Thoracic aorta (tissue), 2 donors: ENCODE measurements at places on chromosomes 11 and 22.

DNA sequence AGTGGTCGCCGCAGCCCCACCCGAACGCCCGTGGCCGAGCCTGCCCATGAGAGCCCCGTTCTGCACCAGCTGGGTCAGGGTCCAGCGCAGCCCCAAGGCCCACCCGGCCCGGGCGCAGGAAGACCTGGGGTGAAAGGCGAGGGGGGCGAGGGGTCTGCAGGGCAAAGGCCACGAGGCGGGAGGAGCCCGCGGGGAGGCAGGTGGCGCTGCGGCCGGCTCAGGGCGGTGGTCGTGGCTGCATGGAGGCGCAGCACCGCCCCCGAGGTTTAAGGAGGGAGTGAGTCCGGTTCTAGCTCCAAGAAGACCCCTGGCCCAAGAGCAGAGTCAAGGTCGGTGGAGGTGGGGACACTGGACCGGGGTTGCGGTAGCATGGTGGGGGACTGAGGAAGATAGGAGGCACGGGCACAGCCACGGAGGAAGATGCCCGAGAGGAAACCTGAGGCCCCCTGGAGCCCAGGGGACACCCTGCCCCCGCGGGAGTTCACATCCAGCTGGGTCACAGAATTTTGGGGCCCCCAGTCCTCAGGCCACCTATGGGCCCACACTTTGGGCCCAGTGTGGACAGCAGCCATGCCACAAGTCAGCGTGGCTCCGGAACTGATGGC, 514 bp upstream of the HDAC10 start:
- DNase-seq, result no peak

- no peak for DNase-seq
Observed at GRCh38 chr22:50011447-50012210, 936 bp downstream of the IL17REL start.

GRCh38 chr22:35903571-35904335, 124.9 kb downstream of the RBFOX2 start:
- no peak for DNase-seq

GRCh38 chr11:61754534-61755482, 2.4 kb downstream of the MYRF start:
- DNase-seq, result no peak

- DNase-seq, result no peak
Observed at GRCh38 chr11:86639137-86639536, 33.3 kb downstream of the ME3 start.

GRCh38 chr11:47536915-47537314, 16.0 kb downstream of the CELF1 start:
- DNase-seq, result no peak

DNA sequence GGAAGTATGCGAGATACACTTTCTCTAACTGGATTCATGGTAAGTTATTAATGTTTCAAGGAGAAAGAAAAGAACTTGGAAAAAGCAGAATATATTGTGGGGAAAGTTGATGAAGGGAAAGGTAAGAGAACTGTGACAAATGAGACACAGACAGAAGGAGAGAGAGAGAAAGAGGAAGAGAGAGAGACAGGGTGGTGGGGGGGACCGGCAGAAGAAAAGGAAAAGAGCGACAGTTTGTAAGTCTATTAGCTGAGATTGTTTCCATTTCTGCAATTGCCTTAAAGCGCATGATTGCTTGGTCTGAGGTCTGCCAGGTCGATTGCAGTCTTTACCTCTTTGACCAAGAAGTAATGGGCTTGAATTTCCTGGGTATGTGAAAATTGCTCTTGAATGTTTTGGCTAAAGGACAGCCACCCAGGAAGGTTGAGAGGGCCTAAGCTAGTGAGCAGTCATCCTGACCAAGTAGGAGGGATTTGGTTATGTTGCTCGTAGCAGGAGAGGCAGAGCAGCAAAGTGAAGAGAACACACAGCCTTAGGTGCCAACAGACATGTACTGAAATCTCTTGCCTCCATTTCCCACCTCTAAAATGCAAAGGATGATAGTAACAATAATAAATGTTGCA, 23.6 kb upstream of the TMA7B start:
- no peak for DNase-seq

DNA sequence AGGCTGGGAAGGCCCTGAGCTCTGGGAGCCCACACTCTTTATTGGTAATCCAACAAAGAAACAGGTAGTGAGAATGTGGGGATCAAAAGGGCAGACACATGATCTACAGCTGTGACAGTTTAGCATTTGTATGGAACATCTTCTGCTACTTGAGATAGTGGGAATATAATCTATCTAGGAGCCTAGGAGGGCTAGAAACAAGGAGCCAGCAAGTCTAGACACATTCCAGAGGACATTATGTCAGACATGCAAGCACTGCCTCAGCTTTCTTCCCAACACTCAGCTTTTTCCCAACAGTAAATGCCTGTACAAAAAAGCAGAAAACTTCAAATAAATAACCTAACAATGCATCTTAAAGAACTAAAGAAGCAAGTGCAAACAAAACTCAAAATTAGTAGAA, 1150.6 kb upstream of the RAG2 start:
- DNase-seq, result no peak

GRCh38 chr22:40654522-40655167, 18.1 kb upstream of the MRTFA start:
- DNase-seq, result no peak

GRCh38 chr11:64659417-64660144, 63.4 kb downstream of the NRXN2 start:
- no peak for DNase-seq

DNA sequence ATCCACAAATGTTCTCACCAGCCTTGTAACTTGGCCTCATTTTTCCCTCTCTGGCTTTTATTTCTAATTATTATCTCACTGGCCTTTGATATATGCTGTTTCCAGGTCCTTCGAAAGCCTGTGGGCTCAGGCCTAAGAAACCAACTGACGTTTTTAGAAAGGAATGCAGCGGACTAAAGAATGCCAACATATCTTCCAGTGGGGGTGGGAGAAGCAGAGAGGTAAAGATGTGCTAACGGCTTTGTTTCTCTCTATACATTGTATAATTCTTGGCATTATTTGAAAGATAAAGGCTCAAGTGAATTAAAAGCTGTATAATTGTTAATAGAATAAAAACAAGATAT, 28.2 kb downstream of the OR6Q1 start:
- no peak for DNase-seq

GRCh38 chr11:108199446-108200321, 22.8 kb downstream of the NPAT start:
- no peak for DNase-seq

- peak; percentile 65 for DNase-seq
Observed at GRCh38 chr11:12411806-12412727, 34.7 kb downstream of the PARVA start.

- DNase-seq, result no peak
Observed at GRCh38 chr22:40203572-40203971, 25.8 kb downstream of the TNRC6B start.

DNA sequence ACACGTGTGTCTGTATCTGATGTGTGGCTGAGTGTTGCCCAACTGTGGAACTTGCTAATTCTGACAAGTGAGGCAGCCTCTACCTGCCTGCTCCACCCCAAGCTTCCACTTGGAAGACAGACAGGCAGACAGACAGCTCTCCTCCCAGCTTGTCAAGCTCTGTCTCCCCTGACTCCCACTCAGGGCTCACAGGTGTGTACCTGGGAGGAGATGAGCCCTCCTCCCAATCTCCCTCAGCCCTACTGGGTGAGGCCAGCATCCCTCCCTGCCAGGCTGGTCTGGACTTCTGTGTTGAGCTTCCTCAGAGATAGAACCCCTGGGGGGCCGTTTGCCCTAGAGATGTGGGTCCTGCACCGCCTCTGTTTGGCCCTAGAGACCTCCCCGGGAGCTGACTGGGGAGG, 1.0 kb upstream of the CHRM1 start:
- no peak for DNase-seq

DNA sequence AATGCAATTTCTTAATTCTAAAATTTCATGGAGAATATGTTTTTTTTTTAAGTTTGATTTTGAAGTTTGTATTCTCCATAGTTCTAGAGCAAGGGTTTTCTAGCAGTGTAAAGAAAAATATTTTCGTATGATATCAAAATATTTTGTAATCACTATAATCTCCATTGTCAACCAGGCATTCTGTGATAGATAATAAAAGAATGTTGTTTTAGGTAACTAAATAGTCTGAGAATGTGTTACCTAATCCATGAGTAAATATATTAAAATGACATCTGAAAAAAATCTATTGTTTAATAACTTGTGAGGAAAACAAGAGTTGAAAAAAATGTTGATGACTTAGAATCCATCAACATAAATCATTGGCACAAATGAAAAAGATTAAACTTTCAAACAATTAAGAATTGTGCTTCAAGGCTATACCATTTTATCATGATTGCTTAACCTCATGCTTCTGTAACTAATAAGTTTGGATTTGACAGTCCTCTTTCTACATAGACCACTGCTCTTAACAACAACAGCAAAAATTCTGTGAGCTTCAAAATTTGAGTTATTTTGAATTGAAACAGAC, 2211.8 kb downstream of the LRRC4C start:
- no peak for DNase-seq

- peak; percentile 52 for DNase-seq
Observed at GRCh38 chr11:74696939-74697675, 34.1 kb downstream of the CHRDL2 start.

GRCh38 chr11:65932558-65932919, 12.7 kb upstream of the TSGA10IP start:
- no peak for DNase-seq

DNA sequence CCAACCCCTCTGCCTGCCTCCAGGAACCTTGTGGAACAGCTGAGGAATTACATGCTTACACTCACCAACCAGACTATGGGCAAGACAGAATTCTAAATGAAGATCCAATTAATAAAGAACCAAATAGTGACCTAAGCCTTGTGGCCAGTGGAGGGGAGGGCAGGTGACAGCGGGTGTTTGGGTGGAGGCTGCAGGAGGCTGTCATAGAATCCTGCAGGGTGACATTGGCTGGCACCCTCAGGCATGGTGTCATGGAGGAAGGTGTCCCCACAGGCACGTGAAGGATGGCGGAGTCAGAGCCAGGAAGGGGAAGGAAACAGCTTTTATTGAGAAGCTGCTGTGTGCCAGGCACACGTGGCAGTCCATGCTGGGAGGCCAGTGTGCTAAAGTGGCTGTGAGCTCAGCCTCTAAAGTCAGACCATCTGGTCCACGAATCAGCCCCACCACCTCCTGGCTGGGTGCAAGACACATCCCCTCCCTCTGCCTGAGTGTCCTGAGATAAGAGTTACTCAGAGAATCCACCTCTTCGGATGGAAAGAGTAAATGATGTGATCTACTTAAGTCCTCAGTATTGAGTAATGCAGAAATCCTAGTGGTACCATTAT, 8.7 kb downstream of the MYO18B start:
- DNase-seq, result no peak

DNA sequence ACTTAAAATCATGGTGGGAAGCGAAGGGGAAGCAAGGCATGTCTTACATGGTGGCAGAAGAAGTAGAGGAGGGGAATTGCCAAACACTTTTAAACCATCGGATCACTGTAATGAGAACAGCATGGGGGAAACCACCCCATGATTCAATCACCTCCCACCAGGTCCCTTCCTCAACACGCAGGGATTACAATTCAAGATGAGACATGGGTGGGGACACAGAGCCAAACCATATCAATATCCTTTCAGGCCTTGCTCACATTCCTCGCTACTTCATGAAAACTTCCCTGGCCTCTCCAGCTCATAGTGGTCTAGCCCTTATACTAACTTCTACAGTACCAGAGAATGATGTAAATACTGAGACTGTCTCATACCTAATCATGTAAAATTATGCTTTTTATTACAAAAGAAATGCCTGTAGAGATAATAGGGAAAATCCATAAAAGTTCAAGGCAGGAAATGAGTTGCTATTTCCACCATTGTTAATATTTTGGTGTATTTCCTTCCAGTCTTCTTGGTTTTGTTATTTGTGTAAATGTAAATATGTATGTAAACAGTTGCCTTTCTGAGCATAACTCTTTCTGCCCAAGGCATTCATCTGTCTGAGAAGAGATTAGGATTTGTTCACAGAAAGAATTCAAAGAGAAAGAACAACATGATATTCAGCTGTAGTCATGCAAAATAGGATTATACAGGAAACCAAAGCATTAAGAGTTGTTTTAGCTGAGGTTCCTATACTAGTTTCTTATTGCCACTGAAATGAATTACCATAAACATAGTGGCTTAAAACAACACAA, 104.3 kb upstream of the LDLRAD3 start:
- DNase-seq, result no peak

DNA sequence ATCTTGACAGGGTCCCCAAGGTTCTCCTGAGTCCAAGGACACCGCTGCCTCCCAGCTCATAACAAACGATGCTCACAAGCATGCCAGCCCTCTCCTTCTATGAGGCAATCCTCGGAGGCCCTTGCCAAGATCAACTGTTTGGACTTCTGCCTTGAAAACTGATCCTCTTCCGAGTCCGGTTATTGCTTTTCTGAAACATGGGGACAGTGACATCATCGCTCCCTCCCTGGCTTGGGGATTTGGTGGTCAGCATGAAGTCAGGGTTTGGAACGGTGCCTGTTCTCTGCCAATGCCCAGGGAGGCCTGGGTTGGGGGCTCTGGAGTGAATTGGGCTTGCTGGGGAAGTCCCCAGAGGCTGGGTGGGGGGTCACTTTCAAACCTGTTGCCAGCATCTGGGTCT, 149.3 kb downstream of the FBXO7 start:
- peak; percentile 16 for DNase-seq

GRCh38 chr11:123838659-123839058, 32.5 kb upstream of the OR6M1 start:
- no peak for DNase-seq

DNA sequence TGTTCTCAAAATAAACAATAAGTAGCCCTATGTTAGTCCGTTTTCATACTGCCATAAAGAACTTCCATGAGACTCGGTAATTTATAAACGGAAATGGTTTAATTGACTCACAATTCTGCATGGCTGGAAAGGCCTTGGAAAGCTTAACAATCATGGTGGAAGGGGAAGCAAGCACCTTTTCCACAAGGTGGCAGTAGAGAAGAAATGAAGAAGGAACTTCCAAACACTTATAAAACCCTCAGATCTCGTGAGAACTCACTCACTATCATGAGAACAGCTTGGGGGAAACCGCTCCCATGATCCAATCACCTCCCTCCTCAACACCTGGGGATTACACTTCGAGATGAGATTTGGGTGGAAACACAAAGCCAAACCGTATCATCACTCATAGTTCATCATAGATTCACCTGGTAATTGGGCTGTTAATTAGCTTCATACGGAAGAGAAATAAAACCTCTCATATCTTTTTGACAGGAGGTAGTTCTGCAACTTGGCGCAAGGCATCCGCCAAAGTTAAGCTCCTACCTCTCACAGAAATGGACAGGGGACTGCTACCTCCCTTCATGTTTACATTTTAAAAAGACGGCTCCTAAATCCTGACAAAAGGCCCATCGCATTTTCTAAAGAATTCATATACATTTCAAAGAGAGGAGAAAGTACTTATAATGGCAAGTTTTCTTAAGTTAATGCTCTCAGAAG, 49.0 kb downstream of the MUC15 start:
- no peak for DNase-seq

- DNase-seq, result no peak
Observed at GRCh38 chr22:45473626-45474237, 29.0 kb upstream of the FBLN1 start.
